ENCODE measurements at places on chromosomes 5 and 9.

- DNase-seq = peak; percentile 7
Observed at GRCh38 chr5:67031692-67032091, 164.9 kb downstream of the CD180 start.

GRCh38 chr9:73270967-73271721, 119.5 kb downstream of the ANXA1 start:
- DNase-seq = no peak

GRCh38 chr5:174724484-174725260, at the start of gene MSX2:
Gene MSX2, plus strand, starts transcription at chr5:174724582. Its CDS starts 78 bp downstream, at chr5:174724660.
- DNase-seq = peak; percentile 20

GRCh38 chr5:83192947-83193346, 115.6 kb downstream of the XRCC4 start:
- DNase-seq = no peak

DNA sequence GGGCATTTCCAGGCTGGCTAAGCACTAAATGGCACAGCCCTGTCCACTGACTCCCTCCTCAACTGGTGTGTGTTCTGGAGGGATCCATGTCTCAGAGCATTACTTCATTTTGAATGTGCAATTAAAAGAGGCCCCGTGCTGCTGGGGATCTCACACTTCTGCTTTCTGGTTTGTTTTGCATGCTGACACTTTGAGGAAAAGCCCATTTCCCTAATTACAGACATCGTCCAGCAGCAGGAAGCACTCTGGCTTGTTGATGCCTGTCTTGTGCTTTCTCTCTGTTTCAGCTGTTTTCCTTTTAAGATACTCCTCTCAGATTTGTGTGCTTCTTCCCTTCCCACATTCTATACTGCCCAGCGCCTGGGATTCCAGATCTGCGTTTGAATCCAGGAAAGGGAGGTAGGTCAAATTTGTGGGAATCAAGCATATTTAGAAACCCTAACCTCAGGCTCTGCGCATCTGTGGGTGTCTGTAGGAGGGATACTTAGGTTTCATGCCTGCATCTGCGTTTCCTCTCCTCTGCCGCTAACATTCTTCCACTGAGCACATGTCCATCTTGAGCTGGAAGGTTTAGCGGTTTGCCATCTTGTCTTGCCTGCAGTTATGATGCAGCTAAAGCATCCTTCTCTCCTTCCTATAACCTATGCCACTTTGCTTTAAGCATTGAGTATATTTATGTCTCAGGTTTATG, 25.7 kb downstream of the SYK start:
- DNase-seq = no peak

- no peak for DNase-seq
Observed at GRCh38 chr9:134702291-134702690, 60.7 kb downstream of the COL5A1 start.

GRCh38 chr5:127428748-127429147, 88.7 kb upstream of the PRRC1 start:
- DNase-seq = no peak

GRCh38 chr9:110252509-110253139, 3.7 kb downstream of the TXN start:
- no peak for DNase-seq

GRCh38 chr9:101026824-101027223, 1.7 kb upstream of the PLPPR1 start:
- DNase-seq = no peak

GRCh38 chr5:150746-151145, 40.5 kb upstream of the LRRC14B start:
- no peak for DNase-seq

DNA sequence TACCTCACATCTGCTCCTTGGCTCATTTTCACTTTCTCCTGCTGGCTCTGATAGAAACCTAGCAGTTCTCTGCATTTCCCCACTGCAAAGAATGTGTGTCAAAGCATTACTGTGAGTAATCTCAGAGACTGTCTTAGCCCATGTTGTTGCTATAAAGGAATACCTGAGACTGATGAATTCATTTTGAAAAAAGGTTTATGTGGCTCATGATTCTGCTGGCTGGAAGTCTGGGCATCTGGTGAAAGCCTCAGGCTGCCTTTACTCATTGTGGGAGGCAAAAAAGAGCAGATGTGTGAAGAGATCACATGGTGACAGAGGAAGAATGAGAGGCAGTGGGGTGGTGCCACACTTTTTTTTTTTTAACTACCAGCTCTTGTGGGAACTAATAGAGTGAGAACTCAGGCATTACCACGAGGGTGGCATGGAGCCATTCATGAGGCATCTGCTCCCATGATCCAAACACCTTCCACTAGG, 191.6 kb upstream of the CTNND2 start:
- no peak for DNase-seq

DNA sequence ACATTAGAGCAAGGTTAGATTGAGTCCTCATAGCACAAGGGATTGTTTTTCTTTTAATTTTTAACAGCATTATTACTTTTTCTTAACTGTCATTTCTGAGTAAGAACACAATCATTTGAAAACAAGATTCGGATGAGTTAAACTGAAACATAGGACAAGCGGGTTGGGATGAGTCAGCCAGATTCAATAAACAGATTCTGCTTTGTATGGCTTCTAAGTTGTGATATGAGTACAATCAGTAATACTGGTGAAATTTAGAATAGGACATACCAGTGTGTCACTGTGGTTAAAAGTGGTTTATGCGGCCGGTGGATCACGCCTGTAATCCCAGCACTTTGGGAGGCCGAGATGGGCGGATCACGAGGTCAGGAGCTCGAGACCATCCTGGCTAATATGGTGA, 364.3 kb upstream of the CDH10 start:
- no peak for DNase-seq
